ENCODE measurements at places on chromosomes 7 and 10.

- no peak for DNase-seq
Measured at GRCh38 chr7:45709168-45710042, 135.2 kb downstream of the ADCY1 start.

- DNase-seq: no peak
Measured at GRCh38 chr10:125062914-125063230, 97.5 kb downstream of the CTBP2 start.

GRCh38 chr7:108094933-108095710 lies 35.0 kb downstream of the LAMB4 start:
- DNase-seq: no peak

DNA sequence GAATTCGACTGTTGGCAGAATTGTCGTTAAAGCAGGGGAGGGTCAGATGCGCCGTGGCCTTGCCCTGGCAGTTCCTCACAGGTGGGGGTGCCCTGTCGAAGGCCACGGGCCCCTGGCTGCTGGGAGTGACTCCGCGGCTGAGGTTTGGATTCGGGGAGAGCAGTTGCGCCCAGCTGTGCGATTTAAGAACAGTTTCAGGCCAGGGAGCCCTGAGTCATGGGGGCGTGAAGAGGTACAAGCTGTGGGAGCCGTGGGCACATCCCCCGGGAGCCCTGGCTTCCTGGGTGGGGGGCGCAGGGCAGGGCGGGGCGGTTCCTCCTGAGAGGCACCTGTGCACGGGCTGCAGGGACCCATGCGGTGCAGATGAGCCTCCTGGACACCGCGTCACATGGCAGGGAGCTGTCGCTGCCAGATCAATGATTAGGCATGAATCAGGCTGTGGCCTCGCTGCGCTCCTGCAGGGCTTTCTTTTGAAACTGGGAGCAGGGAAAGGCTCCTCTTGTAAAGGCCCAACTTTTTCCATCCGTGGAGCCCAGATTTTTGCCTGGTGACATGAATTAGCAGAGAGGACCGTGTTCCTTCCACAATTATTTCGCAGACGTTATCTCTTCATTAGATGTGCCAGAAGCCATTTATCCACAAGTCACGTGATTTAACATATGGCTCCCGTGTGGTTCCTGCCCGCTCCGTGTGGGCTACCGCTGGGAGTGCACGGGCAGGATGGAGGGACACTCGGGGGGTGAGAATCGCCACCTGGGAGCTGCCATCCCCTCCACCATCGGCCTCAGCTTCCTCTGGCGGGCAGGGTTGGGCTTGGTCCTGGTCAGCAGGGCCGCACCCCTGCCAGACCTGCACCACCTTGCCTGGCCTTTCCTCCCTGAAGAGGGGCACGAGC lies 918 bp downstream of the PWWP2B start:
- DNase-seq: peak; percentile 27

DNA sequence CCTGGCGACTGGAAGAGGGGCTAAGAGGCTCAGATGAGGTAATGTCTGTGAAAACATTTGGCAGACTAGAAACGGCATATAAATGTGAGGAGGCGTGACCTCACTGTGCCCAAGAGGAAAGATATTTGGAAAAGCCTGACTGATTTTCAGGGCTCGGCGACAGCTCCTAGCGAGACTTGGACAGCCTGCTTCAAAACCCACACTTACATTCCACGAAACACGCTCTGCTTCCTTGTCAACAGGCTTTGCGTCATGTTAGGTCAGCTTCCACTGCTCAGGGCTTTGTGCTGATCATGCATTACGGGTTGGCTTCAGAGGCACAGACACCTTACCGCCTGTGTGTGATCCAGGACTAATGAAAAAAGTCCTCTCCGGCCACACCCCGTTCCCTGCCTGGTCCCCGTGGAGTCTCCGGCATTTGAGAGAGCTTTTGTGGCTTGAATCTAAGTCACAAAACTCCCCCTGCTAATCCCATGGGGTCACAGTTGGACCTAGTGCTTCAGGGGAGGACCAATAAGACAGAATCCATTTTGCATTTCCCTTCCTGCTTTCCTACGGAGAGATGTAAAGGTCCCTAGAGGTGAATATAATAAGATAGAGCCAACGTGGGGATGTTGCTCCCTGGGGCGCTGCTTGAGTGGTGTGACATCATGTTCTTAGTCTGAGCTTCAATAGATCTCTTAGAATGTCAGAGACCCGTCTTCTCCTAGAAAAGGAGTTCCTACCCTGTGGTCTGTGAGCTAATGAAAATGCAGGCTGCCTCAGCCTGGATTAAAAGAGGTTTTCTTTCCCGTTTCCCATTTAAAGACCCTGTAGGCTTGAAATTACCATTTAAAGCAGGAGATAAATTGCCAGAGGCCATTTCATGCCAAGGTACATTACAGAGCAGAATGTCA lies 25.5 kb downstream of the FGFBP3 start:
- DNase-seq: no peak

DNA sequence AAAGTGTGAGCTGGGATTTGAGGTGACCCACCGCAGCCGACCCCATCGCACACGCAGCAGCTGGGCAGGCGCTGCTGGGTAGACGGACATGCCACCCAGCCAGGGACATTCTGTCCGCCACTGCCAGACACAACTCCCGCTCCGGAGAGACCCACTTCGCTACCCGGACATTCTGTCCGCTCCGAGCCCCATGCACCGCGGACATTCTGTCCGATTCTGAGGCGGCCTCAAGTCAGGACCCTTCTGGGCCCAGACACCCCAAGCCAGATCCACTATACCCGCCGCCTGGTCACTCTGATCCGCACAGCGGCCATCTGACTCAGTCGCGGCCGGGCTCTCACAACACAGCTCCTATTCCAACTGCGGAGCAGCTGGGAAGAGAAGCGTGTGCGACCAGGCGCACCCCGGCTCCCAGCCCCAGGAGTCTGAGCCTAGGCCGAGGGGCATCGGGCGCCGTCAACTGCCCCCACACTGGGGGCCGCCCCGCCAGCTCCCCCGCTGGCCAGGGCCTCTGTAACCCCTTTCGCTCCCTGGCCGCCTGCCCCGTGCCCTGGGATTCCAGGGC lies 763 bp downstream of the PITX3 start:
- DNase-seq: no peak

DNA sequence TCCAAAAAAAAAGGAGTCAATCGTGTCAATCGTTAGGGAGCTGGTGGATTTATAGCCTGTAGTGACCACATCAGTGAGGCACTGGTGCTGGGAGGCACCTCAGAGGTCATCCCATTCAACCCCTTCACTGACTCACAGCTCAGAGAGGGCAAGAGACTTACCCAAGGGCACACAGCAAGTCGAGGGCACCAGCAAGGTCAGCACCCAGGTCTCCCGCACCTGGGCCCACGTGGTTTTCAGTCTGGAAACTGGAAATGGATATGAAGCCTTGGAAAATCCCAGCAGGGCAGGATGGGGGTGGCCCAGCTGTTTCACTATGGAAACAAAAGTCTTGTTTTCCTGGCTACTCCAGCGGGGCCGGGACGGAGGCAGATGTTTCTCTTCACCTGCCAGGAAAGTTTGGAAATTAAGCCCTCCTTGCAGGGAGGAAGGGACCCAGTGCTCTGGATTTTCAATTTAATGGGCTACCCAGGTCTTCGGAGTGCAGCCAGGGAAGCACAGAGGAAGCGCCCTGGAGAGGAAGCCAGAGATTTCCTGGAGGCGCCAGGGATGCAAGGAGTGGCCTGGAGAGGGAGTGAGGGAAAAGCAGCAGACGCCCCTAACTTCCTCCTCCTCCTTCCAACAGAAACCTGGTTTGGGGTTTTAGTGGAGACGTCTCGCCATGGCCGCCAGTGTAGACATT lies 157.2 kb upstream of the TNRC18 start:
- DNase-seq: no peak

- no peak for DNase-seq
Measured at GRCh38 chr10:46247808-46248569, 38.8 kb upstream of the ANTXRL start.

- no peak for DNase-seq
Measured at GRCh38 chr10:97270523-97271154, 21.8 kb downstream of the ARHGAP19 start.

- DNase-seq: no peak
Measured at GRCh38 chr7:5502721-5503243, 79.1 kb upstream of the TNRC18 start.

- DNase-seq: no peak
Measured at GRCh38 chr7:130369110-130369711, 11.1 kb upstream of the CPA1 start.

GRCh38 chr10:117345143-117345542 lies 30.1 kb downstream of the PDZD8 start:
- DNase-seq: no peak

GRCh38 chr7:33107136-33108066 lies 1.8 kb downstream of the RP9 start:
- peak; percentile 33 for DNase-seq

DNA sequence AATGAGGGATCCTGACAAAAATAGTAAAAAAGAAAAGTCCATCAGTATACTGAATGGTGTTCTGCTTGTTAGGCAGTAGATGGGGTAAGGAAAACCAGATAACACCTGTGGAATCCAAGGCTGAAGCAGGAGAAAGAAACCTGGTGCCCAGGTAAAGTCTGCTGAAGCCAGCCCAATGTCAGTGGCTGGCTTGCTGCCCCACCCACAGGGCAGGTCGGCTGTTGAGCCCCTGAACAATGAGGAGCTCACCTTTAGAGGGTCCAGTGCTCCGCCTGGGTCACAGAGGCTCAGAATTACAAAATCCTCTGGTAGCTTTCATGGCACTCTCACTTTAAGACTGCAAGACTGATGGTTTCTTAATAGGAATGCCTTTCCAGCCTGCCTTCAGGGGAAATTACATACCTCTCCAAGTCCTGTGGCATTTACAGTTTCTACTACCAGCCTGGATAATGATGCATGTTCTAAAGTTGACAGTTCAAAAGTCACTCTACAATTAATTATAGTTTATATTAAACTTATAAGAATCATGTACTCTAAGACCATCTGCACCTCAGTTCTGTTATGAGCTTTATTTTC lies 23.8 kb downstream of the DHX32 start:
- DNase-seq: no peak

DNA sequence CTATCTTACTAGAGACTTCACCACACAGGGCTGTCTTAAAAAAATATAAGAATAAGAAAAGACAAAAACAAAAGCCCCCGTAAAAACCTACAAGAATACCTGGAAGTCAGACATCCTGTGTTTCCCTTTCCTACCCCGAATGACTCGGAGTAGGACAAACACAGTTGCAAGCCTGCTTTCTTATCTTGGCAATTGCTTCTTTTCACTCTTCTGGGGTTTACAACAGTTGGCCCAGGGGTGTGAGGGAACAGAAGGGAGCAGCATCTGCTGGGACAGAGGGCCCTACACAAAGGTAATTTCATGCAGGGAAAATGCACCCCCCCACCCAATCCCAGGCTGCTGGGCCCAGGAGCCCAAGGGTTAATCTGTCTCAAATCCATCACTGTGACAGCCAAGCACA lies 220.6 kb downstream of the ARHGAP12 start:
- DNase-seq: no peak

DNA sequence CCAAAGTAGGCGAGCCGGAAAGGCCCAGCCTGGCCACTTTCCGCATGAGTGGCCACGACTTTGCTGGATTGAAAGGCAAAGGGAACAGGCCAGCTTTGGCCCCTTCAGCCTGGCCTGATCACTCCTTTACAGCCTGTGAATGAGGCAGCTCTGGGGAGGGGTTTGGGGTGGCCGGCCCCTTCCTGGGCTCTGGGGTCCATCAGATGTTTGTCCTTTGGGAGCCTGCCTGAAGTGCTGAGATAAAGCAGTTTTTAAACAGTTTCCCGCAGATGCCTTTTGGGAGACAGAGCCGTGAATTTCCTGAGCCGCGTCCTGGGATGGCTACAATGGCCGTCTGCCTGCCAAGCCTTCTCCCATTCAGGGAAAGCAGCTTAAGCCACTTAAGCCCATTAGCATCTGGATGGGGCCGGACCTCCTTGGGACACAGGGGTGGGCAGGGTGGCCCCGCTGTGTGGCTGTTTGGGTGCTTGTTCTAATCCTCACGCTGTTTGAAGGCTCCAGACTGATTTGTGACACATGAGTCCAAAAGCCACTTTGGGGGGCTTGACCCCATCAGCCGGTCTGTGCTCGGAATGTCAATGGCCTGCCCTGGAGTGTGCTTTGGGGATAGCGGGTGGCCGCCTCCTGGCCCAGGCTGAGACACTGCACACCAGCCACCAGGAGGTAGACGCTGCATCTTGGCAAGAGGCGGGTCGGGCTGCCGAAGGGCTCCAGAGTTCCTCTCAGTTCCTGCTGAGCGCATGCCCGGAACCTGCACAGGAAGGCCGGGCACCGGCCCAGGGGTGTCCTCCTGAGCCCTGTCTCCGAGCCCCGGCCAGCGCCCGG lies 38.9 kb downstream of the NKX6-2 start:
- DNase-seq: no peak

DNA sequence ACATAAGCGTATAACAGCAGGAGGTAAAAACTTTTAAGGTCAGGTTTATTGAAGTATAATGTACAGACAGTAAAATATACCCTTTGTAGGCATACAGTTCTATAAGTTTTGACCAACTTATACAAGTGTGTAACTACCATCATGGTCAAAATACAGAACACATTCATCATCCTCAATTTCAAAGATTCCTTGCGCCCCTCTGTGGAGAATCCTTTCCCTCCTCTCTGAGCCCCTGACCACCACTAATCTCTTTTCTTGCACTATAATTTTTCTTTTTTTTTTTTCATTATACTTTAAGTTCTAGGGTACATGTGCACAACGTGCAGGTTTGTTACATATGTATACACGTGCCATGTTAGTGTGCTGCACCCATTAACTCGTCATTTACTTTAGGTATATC lies 58.1 kb upstream of the CTTNBP2 start:
- no peak for DNase-seq

DNA sequence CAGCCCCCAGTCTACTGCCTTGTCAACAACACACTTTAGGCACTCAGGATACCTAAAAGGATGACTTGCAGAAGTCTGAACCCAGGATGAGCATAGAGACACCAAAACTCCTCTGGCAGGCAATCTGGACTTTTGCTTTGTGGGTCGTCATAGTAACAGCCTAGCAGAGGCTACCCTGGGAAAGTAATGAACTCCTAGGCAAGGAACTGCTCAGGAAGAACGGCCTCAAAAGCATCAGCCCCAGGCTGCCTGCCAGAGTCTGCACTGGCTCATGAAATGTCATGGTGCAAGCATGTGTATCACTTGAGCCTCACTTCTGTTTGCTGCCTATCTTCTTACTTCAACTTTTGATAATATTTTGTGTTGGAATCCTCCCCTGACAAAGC lies 715.1 kb downstream of the GRID1 start:
- no peak for DNase-seq

- no peak for DNase-seq
Measured at GRCh38 chr7:117230276-117231046, 92.4 kb downstream of the WNT2 start.

DNA sequence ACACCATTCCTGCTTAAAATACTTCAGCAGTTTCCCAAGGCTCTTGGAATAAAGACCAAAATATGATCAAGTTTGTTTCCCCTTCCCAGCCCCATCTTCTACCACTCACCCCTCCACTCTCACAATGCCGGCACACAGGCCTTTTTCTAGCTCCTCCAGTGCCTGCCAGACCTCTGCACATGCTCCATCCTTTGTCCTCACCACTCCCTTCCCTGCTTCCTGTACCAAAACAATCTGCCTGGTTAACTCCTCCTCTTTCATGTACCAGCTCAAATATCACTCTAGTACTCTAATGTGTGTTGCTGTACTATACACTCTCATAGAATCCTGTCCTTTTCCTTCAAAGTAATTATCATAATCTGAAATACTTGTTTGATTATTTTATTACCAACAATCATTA lies 19.4 kb downstream of the SCRN1 start:
- no peak for DNase-seq

GRCh38 chr10:69685802-69686585 lies 55.9 kb downstream of the FAM241B start:
- DNase-seq: no peak

GRCh38 chr10:35640951-35641675 lies 983 bp downstream of the FZD8 start:
- peak; percentile 45 for DNase-seq
